ENCODE measurements at places on chromosomes 2 and 18. TPM values are rescaled to one million over a fixed set of nuclear protein-coding genes. Genes with fewer than 3 reads are reported as not detected.

Gene MYO3B
- not detected for total RNA-seq

Gene DUSP19
- 5.1 TPM for total RNA-seq

Gene PPP4R1
- total RNA-seq = 130 TPM

Gene SCTR
- not detected for total RNA-seq

Gene GKN1
- total RNA-seq = not detected

Gene DAPL1
- total RNA-seq = not detected

DNA sequence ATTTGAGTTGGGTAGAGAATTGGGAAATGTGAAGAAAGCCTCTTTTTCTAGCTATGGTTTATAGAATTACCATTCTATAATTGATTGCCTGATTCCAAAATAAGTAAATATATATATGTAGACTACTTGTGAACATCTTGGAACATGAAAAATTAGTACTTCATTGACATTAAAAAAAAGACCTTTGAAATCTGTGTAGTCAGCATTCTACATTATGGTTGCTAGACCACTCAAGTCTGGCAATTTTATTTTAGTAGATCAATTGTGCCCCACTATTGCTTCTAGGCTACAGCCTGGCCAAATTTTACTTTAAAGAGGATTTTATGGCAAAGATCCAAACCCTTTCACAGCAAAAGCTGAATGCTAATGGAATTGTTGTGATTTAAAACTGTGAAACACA lies 279.8 kb downstream of the IKZF2 start:
- no peak overlapping the region for H3K4me3 ChIP-seq
- no peak for DNase-seq
- no peak overlapping the region for H3K27ac ChIP-seq
- H3K4me1 ChIP-seq = no peaks in the 10 kb centered on the region
- H3K27me3 ChIP-seq = no peaks in the 10 kb centered on the region
- no peaks in the 10 kb centered on the region for H3K36me3 ChIP-seq

- H3K36me3 ChIP-seq = no peaks in the 10 kb centered on the region
- H3K4me3 ChIP-seq = no peak overlapping the region
- no peak overlapping the region for H3K27ac ChIP-seq
- no peak for DNase-seq
Measured at GRCh38 chr2:166373105-166373504, 2.6 kb downstream of the SCN9A start.

GRCh38 chr2:5070257-5070656 lies 621.9 kb upstream of the SOX11 start:
- H3K27ac ChIP-seq = no peak overlapping the region
- H3K36me3 ChIP-seq = no peaks in the 10 kb centered on the region
- DNase-seq = no peak
- no peak overlapping the region for H3K4me3 ChIP-seq

- no peaks in the 10 kb centered on the region for H3K27me3 ChIP-seq
- no peak overlapping the region for H3K27ac ChIP-seq
- no peak overlapping the region for H3K4me3 ChIP-seq
- no peaks in the 10 kb centered on the region for H3K4me1 ChIP-seq
- no peaks in the 10 kb centered on the region for H3K36me3 ChIP-seq
Measured at GRCh38 chr18:25077038-25077943, 274.7 kb downstream of the ZNF521 start.

GRCh38 chr2:237529452-237530402 lies 36.6 kb upstream of the PRLH start:
- no peaks in the 10 kb centered on the region for H3K27me3 ChIP-seq
- DNase-seq = no peak
- no peaks in the 10 kb centered on the region for H3K4me1 ChIP-seq
- no peaks in the 10 kb centered on the region for H3K36me3 ChIP-seq

DNA sequence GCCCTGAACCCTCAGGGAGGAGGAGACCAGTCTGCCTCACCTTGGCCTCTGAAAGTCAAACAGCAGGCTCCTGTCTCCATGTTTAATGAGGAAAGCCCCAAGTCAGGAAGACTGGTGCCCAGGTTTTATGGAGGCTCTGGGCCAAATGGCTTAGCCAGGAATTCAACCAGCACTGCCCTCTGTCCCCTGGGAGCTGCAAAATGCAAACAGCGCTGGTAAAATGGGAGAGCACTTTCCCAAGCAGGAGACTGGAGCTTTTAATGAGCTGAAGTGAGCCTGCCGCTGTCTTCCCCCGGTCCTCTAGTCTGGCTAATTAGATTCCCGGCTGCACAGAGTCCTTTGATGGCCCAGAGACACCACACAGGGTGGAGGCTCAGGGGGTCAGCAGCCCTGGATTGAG lies 276.0 kb upstream of the TRIB2 start:
- H3K27ac ChIP-seq = no peak overlapping the region
- H3K4me3 ChIP-seq = no peak overlapping the region
- no peaks in the 10 kb centered on the region for H3K36me3 ChIP-seq
- no peak for DNase-seq

DNA sequence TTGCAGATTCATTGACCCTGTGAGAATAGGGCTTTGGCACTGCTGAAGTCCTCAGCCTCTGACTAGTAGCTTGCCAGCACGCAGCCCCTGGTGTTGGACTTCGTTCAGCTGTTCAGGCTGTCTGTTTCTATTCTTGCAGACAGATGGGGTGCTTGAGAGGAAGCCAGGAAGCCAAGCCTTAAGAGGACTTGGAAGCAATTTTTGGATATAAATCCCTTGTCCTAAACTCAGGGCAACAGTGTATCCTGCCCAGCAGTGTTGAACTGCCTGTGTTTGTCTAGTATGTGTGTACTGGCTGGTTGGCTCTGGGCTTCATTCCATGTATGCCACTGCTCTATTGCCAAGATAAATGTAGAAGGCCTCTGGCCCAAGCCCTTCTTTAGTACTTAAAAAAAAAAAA lies 108.6 kb downstream of the COMMD1 start:
- no peak for DNase-seq
- H3K27me3 ChIP-seq = no peaks in the 10 kb centered on the region
- H3K36me3 ChIP-seq = no peaks in the 10 kb centered on the region
- no peaks in the 10 kb centered on the region for H3K4me1 ChIP-seq

- no peaks in the 10 kb centered on the region for H3K27me3 ChIP-seq
- DNase-seq = no peak
- H3K36me3 ChIP-seq = no peaks in the 10 kb centered on the region
- no peak overlapping the region for H3K27ac ChIP-seq
Measured at GRCh38 chr2:62554440-62554839, 48.4 kb upstream of the TMEM17 start.
